ENCODE measurements at places on chromosomes 5 and 9.

GRCh38 chr9:114231719-114232449 is 76.5 kb downstream of the COL27A1 start:
- H3K4me3 ChIP-seq = no peak overlapping the region
- H3K4me1 ChIP-seq = peaks cover 43% of the 10 kb centered on the region
- no peak for DNase-seq
- H3K36me3 ChIP-seq = no peaks in the 10 kb centered on the region
- no peaks in the 10 kb centered on the region for H3K27me3 ChIP-seq

DNA sequence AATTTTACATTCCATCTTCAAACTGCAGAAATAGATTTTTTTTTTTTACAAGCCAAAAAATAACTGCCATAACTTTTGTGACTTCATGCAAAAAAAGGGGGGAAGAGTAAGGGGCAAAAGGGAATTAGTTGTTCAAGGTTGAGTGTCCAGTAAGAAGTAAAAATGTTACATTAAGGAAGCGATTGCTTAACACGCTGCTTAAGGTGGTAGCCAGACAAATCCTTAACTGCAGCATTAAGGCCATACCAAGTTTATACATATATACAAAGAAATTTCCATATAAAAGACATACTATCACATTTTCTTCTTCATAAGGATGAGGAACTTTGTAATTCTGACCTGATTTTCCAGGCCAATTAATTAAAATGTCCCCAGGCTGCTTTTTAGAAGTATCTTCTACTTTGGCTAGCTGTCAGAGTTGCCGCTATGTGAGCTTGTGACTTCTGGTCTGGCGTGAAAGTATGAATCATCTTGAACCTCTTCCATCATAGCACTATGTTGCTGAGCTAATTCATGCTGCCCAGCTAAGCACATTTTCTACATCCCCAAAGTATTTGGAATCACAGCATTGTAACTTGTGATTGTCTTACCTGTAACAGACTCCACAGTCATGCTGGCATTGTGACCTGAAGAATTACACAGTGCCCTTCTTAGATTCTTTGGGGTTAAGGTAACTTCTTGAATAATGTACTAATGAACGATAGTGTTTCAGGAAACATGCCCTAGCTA is 40.0 kb downstream of the G3BP1 start:
- H3K27me3 ChIP-seq = no peaks in the 10 kb centered on the region
- no peak overlapping the region for H3K27ac ChIP-seq
- DNase-seq = no peak
- H3K4me1 ChIP-seq = no peaks in the 10 kb centered on the region

- peaks cover 18% of the 10 kb centered on the region for H3K4me1 ChIP-seq
- no peaks in the 10 kb centered on the region for H3K36me3 ChIP-seq
- peak overlapping the region; percentile 27 for H3K4me3 ChIP-seq
- no peak overlapping the region for H3K27ac ChIP-seq
- DNase-seq = no peak
Measured at GRCh38 chr5:181087309-181087708, 43.7 kb downstream of the OR2V1 start.

DNA sequence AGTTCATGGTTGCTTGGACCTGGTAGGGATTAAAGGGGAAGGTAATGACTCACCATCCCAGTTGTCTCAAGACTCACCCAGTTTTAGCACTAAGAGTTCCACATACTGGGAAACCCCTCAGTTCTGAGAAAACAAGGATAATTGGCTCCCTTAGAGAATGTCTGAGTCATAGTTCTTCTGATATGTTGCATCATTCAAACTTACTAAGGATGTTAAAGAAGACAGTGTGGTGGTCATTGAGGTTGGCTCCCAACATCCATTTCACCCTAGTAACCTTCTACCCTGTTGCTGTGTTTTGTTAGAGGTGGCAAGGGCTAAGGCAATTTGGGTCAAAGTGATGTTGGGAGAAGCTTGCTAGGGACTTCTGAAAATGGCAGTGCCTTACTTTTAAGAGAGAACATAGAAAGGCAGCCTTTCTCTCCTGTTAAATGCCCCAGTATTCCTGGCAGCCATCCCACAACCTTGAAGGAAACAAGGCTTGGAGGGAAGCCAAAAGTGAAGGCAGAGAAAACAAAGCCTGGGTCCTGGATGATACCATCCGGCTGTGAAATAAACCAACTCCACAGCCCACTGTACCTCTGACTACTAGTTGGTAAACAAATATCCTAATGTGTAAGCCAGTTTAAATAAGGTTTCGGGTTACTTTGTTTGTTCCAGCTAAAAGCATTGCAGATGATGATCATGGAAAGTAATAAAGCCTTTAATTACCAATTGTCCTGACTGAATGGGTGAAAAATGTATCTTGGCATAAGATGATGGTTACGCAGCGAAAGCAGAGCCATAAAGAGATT is 80.4 kb upstream of the ADAMTSL1 start:
- DNase-seq = no peak
- no peak overlapping the region for H3K27ac ChIP-seq
- H3K4me3 ChIP-seq = no peak overlapping the region
- no peaks in the 10 kb centered on the region for H3K4me1 ChIP-seq
- no peaks in the 10 kb centered on the region for H3K36me3 ChIP-seq

- no peaks in the 10 kb centered on the region for H3K4me1 ChIP-seq
- H3K27ac ChIP-seq = no peak overlapping the region
- DNase-seq = no peak
Measured at GRCh38 chr9:127909839-127910273, 7.0 kb downstream of the ST6GALNAC4 start.

- no peak for DNase-seq
- peaks cover 2% of the 10 kb centered on the region for H3K36me3 ChIP-seq
- no peaks in the 10 kb centered on the region for H3K27me3 ChIP-seq
- no peak overlapping the region for H3K4me3 ChIP-seq
- no peaks in the 10 kb centered on the region for H3K4me1 ChIP-seq
Measured at GRCh38 chr5:137128012-137128411, 371.1 kb downstream of the SPOCK1 start.

DNA sequence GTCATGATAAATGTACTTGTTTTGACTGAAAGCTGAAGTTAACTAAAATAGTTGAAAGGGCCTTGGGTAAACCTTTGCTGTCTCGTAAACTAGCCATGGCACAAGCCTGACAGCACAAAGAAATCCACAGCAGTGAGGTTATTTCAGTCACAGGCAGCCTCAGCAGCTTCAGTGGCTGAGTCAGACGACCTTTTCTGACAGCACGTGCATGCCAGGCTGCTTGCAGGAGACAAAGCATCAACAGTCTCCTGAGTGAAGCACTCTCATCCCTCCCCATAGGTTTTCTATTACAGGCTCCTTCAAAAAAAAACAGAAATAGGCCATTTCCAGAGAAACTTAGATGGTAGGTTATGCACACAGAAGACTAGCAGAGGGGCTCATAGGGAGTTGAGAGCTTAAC is 34.6 kb downstream of the OXCT1 start:
- H3K27me3 ChIP-seq = no peaks in the 10 kb centered on the region
- peaks cover 13% of the 10 kb centered on the region for H3K4me1 ChIP-seq
- peaks cover 27% of the 10 kb centered on the region for H3K36me3 ChIP-seq
- no peak overlapping the region for H3K4me3 ChIP-seq

DNA sequence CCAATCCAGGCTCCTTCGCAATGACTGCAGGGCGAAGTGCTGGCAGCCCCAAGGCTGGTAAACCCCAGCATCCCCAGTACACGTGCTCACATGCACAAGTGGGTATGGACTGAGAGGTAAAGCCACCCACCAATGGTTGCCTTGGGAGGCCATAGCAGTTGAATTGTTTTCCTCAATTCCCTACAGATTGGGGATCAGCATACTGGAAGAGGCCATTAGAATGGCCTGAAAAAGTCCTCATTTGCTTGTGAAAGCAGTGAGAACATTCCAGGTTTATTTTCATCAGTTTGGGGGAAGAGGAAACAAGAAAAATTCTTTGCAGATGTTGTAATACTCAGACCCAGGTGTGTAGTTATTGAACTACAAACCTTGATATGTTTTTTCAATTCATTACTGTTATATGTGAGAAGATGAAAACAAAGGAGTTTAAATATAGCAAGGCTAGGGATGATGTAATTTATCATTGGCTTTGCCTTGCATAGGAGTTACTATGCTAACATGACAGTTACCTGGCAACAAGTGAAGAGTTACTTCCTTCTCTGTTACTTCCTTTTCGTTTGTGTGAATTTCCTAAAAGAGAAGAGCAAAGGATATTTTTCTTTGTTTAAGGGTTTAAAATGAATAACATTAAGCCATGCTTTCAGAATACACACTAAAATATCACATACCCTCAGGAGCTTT is 36.4 kb downstream of the MTMR12 start:
- peaks cover 29% of the 10 kb centered on the region for H3K4me1 ChIP-seq
- no peaks in the 10 kb centered on the region for H3K27me3 ChIP-seq
- no peak overlapping the region for H3K4me3 ChIP-seq
- H3K36me3 ChIP-seq = peaks cover 7% of the 10 kb centered on the region

DNA sequence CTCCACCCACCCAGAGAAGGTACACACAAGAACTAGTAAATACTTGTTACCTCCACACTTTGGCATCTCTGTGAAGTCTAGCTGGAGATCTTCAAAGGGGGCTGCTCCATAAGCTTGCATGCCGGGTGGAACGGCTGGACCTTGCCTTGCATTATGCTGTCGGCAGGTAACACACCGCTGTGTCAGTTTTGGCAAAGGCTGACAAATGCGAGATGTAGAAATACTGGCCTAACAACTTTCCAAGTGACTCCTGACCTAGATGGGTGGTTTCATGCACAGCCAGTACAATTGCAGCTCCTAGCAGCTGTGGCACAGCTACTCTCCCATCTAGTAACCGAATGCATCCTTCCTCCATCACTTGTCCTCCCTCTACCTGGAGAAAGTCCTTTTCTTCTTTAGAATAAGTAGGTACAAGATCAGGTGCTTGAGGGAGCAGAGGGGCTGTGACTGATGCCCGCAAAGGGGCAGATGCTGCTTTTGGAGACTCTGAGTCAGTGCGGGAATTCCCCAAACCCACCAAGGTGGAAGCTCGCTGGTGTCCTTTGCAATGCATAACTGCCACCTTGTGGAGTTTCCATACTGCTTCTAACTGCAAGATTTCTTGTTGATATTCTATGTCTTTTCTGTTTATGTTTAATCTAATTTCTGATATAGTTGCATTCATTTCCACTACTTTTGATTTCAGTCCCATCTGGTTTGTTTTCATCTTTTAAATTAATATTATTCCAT is 78.4 kb downstream of the TMEM161B start:
- peaks cover 64% of the 10 kb centered on the region for H3K36me3 ChIP-seq
- H3K27me3 ChIP-seq = no peaks in the 10 kb centered on the region
- no peak for DNase-seq
- no peak overlapping the region for H3K27ac ChIP-seq
- H3K4me3 ChIP-seq = no peak overlapping the region
- no peaks in the 10 kb centered on the region for H3K4me1 ChIP-seq

GRCh38 chr5:17801595-17801994 is 167.3 kb downstream of the TAF11L14 start:
- no peak overlapping the region for H3K27ac ChIP-seq
- no peak overlapping the region for H3K4me3 ChIP-seq
- peaks cover 40% of the 10 kb centered on the region for H3K4me1 ChIP-seq
- DNase-seq = no peak

DNA sequence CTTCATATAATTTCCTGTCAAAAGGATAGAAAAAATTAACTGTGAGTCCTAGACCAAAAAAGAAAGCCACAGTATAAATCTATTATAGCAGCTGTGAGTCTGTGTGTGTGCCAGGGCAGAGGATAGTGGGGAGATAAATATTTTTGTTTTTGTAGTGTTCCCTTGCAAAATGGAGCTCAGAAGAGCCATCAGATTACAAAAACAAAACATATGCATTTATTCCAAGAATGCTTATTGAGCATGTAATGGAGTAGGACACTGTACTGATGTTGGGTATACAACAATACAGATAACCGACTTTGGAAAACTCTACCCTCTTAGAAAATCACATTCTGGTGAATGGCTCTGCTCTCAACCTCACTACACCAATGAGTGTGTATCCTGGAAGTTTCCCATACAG is 111.0 kb downstream of the DMAC1 start:
- peaks cover 35% of the 10 kb centered on the region for H3K4me1 ChIP-seq
- DNase-seq = no peak
- no peak overlapping the region for H3K4me3 ChIP-seq
- no peaks in the 10 kb centered on the region for H3K27me3 ChIP-seq

GRCh38 chr9:105711867-105712266 is 17.5 kb downstream of the TMEM38B start:
- peaks cover 25% of the 10 kb centered on the region for H3K36me3 ChIP-seq
- no peaks in the 10 kb centered on the region for H3K4me1 ChIP-seq
- H3K27me3 ChIP-seq = no peaks in the 10 kb centered on the region
- no peak overlapping the region for H3K4me3 ChIP-seq

DNA sequence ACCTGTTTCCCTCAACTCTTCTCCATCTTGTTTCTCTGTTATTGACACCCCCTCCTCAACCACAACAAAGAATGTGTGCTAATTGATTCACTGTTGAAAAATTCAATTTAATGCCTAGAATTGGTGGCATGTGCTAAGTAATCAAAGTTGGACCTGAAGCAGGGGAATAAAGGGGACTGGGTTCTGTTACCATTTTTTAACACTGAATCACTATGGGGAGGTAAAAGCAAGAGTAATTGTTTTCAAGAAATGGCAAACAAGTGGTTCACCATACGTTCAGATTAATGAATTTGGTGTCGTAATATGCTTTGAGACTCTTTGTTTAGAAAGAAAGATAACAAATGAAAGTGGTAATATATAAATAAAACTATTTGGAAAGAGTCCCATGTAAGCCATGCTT is 17.0 kb upstream of the SSBP2 start:
- H3K36me3 ChIP-seq = no peaks in the 10 kb centered on the region
- DNase-seq = no peak
- peaks cover 14% of the 10 kb centered on the region for H3K4me1 ChIP-seq
- H3K27ac ChIP-seq = no peak overlapping the region
- H3K27me3 ChIP-seq = no peaks in the 10 kb centered on the region
- H3K4me3 ChIP-seq = no peak overlapping the region

- no peaks in the 10 kb centered on the region for H3K36me3 ChIP-seq
- no peak overlapping the region for H3K4me3 ChIP-seq
- H3K27me3 ChIP-seq = no peaks in the 10 kb centered on the region
- H3K27ac ChIP-seq = no peak overlapping the region
- H3K4me1 ChIP-seq = peaks cover 18% of the 10 kb centered on the region
Measured at GRCh38 chr9:133693703-133694529, 44.2 kb downstream of the SARDH start.

GRCh38 chr5:98941131-98941883 is 12.5 kb upstream of the CHD1 start:
- H3K4me1 ChIP-seq = peaks cover 42% of the 10 kb centered on the region
- H3K36me3 ChIP-seq = no peaks in the 10 kb centered on the region

GRCh38 chr9:89592213-89592815 is 12.5 kb upstream of the GADD45G start:
- no peak for DNase-seq
- H3K4me1 ChIP-seq = peaks cover 4% of the 10 kb centered on the region
- no peak overlapping the region for H3K27ac ChIP-seq
- no peaks in the 10 kb centered on the region for H3K36me3 ChIP-seq
- H3K27me3 ChIP-seq = peaks cover 51% of the 10 kb centered on the region
